ENCODE measurements at places on chromosomes 16 and 17.

- no peak for DNase-seq
Observed at GRCh38 chr16:87185308-87185707, 131.9 kb downstream of the C16orf95 start.

DNA sequence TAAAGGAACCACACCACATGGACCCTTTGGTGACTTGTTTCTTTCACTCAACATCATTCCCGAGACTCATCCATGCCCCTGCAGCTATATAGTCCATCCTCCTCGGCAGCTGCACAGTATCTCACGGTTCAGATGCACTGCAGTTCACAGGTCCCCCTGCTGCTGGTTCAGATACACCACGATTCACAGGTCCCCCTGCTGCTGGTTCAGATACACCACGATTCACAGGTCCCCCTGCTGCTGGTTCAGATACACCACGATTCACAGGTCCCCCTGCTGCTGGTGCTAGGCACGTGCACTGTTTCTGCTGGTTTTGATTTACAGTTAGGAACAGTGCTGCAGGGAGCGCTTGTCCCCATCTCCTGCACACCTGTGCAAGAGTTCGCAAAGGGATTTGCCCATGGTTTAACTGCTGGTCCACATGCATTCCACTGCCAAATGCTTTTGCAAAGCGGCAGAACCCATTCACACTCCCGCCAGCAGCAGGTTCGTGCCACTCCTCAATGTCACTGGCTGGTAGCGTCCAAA lies 3.8 kb downstream of the HSDL1 start:
- DNase-seq = no peak

- peak; percentile 59 for DNase-seq
Observed at GRCh38 chr17:66580956-66581391, 253.9 kb upstream of the CACNG5 start.

DNA sequence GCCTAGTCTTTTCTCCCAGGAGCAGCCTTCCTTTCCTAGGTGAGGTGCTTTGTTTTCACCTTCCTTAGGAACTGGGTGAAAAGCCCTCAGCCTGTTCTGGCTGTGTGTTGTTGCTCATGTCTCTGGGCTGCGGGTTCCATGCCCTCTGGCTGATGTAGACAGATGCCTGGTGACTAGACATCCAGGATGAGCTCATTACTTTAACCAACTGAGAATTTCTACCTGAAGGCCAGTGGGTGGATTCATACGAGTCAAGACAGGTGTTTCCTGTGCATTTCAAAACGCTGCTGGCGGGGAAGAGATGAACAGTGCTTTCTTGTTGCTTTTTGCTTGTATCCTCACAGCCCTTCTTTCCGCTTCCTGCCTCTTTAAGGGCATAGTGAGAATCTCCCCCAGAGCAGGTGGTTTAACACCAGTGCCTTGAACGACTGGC lies 22.3 kb downstream of the SAP30BP start:
- DNase-seq = no peak
